ENCODE measurements at places on chromosomes 12 and 14.

DNA sequence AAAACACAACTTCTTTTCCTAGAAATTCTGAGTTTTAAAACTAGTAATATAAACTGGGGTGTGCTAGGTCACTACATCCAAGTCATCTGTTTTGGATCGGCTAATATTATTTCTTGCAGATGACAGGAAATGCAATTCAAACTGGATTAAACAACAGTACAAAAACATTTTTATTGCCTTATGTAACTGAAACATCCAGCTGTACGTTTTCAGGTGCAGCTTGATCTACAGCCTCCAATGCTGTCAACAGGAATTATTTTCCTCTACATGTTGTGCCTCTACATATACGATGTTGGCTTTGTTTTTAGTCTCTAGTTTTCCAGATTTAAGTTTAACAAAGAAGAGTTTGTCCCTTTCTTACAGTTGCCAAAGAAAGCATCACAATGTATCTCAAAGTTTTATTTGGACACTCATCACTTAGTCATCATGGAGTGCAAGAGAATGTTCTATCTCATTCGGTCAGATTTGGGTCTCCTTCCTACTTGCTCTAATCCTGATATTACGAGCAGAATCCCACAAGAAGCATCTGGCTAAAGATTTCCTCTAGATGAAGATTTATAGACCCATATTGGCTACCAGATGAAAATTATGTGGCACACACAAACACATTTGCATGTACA is 326.7 kb downstream of the SLC6A15 start:
- no peak for DNase-seq

DNA sequence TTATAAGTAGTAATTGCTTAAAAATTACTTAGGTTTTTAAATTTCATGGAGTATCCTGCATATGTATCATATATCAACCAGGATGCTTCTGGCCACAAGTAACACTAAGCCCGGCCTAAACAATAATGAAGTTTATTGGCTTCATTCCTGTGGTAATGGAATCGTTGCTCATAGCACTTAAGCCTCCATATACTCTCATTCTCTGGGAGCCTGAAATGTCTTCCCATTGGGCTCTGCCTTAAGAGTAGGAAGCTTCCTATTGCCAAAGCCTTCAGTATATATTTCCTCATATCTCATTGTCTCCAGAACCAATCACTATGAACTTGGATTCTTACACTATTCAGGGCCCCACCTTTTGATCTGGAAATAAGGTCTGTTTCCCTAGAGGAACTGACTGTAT is 83.8 kb upstream of the DNM1L start:
- DNase-seq = no peak

DNA sequence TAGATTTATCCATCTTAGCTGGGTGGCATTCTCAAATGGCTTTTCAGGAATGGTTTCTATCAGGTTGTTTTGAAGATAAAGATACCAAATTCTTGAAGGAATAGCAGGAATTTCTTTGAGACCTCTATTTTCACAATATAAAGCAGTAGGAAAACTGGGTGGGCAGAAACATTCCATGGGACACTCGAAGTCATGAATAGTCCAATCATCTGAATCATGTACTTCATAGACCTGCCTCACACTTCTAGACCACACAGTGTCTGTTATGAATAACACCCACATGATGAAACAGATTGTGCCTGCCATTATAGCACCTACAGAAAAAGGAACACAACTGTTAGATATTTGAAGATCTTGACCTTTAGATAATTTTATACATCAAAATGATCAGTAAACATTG is 1.8 kb downstream of the KERA start:
- DNase-seq = no peak

GRCh38 chr12:85405781-85406522 is 125.9 kb downstream of the ALX1 start:
- DNase-seq = no peak

DNA sequence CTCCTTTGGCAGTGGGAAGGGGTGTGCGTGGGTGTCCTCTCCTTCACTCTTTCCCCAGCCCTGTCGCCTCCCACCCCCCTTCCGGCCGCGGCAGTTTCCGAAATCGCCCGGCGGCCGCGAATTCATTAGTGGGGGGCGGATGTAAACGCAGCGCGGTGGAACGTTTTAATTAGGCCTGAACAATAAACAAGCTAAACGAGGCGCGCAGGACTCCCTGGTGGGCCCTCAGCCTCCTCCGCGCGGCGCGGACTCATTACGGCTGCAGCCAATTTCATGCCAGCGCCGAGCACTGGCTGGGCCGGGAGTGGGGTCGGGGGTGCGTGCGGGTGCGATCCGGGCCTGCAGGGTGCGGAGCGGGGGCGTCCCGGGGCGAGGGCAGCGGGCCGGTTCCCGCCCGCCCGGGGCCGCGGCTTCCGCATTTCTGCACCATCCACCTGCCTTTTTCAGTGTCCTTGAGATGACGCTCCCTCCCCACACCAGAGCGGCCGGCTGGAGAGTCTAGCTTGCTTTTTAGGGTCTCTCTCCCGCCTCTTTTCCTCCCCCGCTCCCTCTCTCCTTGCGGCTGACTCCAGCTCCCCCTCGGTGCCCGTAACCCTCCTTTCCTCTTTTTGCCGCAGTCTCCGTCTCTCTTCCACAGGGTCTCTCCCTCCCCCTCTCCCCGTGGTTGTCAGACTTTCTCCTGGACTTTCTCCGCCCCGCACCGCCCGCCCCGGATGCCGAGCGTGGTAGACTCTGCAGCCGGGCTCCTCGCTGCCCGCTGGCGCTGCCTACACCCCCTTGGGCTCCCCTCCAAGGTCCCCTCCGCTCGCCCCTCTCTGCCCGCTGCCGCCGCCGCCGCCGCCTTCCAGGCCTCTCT is at the start of gene CISTR:
CISTR (minus strand) TSS at position 644 of the 856 bp plus-strand sequence.
- DNase-seq = peak; percentile 28

GRCh38 chr12:46101485-46101869 is 111.1 kb upstream of the SCAF11 start:
- no peak for DNase-seq

DNA sequence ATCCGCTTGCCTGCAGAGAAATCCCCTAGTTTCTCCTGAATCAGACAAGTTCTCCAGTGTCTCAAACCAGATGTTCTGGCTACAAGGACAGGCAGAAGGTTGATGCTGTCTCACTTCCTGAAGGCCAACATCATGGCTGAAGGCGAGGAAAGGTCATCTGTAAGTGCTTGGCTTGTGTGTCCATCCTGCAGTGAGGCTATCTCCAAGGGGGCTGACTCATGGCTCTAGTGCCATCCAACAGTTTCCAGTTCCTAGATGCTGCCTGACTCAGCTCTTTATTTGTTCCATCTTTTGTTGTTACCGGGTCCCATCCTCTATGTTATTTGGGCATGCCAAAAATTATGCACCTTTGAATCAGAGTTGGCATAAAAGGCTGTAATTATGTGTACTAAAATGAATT is 232.1 kb upstream of the TBX3 start:
- DNase-seq = no peak

DNA sequence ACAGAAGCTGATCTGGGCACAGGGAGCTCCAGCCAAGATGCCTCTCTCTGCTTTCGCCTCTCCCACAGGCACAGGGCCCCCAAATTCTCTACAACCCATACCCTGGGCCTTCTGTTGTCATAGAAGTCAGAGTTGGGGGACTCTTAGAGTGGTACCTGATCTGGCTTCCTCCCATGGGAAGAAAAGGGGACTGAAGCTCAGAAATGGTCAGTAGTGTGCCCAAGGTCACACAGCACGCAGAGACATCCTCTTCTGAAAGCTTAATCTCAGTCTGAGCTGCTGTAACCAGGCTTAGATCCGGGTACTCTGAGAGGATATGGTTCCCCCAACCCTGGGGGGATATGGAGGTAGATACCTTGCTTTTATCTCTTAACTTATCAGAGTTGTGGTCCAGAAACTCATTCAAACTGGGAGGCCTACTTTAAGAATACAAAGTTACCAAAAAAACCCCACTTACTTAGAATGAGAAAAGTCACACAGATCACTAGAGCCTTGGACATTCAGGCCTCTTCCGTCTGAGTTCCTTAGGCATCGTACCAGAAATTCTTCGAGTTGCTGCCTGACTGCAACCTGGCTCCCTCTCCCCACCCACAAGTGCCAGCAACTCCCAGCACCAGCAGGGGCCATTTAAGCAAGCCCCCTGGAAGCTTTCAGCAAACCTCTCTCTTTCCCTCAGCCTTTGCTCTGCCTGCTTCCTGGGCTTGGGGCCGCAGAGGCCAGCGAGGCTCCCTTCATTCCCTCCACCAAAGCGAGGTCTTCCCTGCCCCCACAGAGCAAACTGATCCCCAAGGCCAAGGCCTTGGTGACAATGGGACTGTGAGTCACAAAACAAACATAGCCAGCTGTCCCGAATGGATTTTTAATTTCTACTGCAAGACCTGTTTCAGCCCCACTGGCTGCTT is 13.9 kb downstream of the KRT7 start:
- DNase-seq = no peak

GRCh38 chr14:85599939-85600338 is 70.0 kb downstream of the FLRT2 start:
- DNase-seq = no peak

DNA sequence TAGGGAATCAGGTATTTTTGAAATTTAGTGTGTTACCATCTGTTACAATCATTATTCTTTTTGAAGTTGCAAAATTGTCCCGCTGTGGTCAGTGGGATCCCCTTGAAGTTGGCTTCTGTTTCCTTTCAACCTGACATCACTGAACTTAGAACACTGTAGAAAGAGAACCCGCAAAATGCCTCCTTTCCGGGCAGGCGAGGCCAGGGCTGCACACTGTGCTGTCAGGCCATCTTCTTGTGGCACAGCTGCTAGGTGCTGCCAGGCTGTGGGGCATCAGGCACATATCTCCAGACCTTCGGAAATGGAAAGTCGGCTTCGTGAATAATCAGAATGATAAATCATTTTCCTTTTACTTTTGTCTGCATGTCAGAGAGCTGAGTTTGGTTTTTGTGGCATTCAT is 103.5 kb downstream of the GLT1D1 start:
- DNase-seq = no peak

- no peak for DNase-seq
These were observed 16.5 kb upstream of the FZD10 start for GRCh38 chr12:130145731-130146130.

DNA sequence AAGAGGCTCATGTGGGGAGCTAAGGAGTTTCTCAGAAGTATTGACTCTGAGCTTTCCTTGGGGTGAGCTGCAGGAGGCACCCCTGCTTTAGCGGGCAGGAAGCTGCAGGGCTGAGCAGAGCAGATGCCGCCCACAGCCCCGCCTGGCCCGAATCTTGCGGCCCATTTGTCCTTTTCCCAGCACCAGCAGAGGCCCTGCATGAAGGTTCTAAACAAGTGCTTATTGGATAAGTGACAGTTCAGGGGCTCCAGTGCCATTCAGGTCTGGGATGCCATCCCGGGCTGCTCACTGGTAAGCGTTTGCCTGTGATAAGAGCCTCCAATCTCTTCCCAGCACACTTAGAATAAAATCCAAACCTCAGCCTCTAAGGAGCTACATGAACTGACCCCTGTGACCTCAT is 11.4 kb downstream of the RILPL1 start:
- no peak for DNase-seq

DNA sequence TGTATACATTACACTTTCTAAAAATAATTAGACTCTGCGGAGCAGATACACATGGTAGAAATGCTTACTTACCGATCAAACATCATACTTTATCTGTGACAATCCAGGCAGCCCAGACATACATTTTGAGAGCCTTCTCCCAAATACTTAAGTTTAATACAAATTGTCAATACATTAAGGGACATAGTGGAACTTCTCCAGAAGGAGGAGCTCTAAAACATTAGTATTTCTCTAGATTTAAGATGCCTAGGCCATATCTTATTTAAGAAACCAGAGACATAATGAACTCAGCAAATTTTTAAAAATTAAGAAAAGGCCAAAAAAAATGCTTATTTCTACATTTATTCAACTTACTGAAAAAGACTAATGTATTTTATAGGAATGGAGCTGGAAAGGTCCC is 16.1 kb downstream of the ACSM4 start:
- no peak for DNase-seq

DNA sequence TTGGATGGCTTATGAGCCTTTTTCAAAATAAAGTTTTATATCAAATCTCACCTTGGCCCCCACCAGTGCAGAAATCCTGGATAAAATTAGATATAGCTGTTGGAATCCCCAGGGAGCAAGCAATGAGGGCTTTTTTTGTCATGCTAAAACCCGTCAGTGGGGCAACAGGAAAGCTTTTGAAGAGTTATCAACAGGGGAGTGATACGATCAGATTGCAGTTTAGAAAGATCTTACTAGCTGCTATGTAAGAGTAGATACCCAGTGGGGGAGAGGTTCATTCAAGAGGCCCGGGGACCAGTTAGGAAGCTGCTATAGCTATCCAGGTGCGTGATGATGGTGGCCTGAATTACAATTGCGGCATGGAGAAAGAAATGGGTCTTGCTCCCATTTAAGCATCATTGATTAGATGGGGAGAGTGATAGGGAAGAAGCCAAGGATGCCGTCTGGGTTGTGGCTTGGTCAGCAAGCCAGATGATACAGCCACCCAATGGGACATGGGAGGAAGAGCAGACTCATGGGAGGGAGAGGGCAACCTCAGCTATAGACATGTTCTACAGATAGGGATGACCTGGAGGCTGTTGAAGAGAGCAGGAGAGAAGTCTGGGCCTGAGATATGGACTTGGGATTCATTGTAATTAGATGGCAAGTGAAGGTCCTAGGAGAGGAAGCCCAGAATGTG is 272.4 kb downstream of the DPF3 start:
- DNase-seq = no peak

DNA sequence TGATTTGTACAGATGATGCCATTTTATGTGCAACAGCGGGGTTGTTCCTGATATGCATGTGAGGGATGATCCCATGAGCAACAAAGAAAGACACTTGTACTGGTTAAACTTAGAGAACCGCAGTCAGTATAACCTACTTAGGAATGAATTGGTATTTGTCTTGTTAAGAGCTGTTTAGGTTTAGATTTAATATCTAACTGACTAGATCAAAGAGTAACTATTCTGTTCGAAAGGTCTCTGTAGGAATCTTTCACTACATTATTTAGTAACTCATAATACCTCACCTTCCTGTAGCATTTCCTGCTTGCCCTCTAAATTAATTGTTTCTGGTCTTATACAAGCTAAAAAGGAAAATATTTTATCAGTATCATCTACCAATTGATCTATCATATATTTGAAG is 350.4 kb downstream of the TRHDE start:
- no peak for DNase-seq

DNA sequence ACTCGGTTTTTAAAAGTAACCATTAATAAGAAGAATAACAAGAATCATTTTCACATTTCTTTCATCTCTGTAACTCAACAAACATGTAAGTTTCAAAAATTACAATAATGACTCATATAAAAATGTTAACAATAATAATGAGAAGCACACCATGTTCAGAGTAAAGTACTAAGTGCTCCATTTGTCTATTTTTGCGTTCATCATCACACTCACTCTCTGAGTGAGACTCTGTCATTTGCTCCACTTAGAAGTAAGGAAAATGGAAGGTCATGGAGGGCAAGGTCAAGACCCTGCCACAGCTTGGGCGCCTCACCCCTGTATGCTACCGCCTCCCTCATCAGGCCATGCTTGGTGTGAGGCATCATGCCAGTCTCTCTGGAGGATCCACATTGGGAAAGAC is 129.9 kb downstream of the TMEM30B start:
- DNase-seq = no peak

Data from stimulated activated CD4-positive, alpha-beta T cell treated with anti-CD3 and anti-CD28 coated beads, Interleukin-1b, Interleukin-23, amount 100 ng/mL, for 4 hours (primary cell).